A549 treated with dexamethasone at 1 μM for 4 hours (cell line): ENCODE measurements at places on chromosomes 3 and 15. TPM values are rescaled to one million over a fixed set of nuclear protein-coding genes. Genes with fewer than 3 reads are reported as not detected.

CHRNA7 gene
- 3.2 to 4.8 TPM (median 4.0 TPM) in 5 replicates for total RNA-seq

WNT5A gene
- 0.59 to 1.4 TPM (median 0.95 TPM) in 5 replicates for total RNA-seq

CHST13 gene
- 0.59 to 0.88 TPM (median 0.63 TPM) in 5 replicates for total RNA-seq

GALNT15 gene
- total RNA-seq = 0.03 to 0.20 TPM (median 0.05 TPM) in 5 replicates

GOLGA6L22 gene
- total RNA-seq = not detected in 5 replicates

KBTBD13 gene
- total RNA-seq = not detected in 5 replicates

SNTN gene
- total RNA-seq = not detected in 5 replicates

CCDC13 gene
- total RNA-seq = 0.39 to 0.61 TPM (median 0.50 TPM) in 5 replicates

LYZL4 gene
- total RNA-seq = not detected in 5 replicates

KCNMB3 gene
- 0.90 to 1.5 TPM (median 1.3 TPM) in 5 replicates for total RNA-seq

IL5RA gene
- not detected in 5 replicates for total RNA-seq

OR5K2 gene
- not detected in 5 replicates for total RNA-seq

SEMA6D gene
- not detected in 5 replicates for total RNA-seq

MEX3B gene
- 2.9 to 4.7 TPM (median 3.9 TPM) in 5 replicates for total RNA-seq

SHF gene
- 0.28 to 0.66 TPM (median 0.56 TPM) in 5 replicates for total RNA-seq
